Activated naive CD4-positive, alpha-beta T cell treated with anti-CD3 and anti-CD28 coated beads, Interleukin-2, amount 10 ng/mL, durations not matched to agents 7 days and 5 days (primary cell): ENCODE measurements at places on chromosomes 1 and 21.

DNA sequence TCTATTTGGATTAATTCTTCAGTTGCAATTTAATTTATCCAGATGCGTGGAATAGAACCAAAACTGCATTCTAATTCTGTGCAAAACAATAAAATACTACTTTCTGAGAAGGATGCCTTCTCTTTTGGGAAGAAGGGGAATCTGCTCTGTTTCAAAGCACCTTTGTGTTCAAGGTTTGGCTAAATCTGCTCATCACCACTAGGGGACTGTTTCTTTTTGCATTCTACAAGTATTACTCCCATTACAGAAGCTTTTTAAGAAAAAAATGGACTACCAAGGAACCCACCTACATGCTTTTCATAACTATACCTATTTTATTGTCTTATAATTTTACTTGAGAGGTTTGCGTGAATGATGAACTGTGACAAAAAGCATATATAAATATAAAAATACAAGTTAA, 18.2 kb downstream of the MRPS6 start:
- DNase-seq, result no peak

GRCh38 chr1:53419034-53419433, 40.2 kb upstream of the DMRTB1 start:
- no peak for DNase-seq

DNA sequence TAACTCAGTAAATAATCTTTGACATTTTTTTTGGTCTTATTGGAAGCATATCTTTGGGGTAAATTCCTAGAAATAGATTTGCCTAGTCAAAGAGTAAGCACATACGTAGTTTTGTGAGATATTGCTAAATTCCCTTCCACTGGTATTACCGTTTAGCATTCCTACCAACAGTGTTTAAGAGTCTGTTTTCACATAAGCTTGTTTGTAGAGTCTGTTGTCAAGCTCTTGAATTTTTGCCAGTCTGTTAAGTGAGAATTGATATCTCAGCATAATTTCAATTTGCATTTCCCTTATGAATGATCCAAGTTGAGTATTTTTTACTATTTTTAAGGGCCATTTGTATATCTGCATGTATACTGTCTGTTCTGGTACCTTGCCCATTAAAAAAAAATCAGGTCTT, 37.0 kb upstream of the MPC2 start:
- no peak for DNase-seq

- no peak for DNase-seq
These were observed 1.9 kb upstream of the TUT4 start for GRCh38 chr1:52554756-52555155.

DNA sequence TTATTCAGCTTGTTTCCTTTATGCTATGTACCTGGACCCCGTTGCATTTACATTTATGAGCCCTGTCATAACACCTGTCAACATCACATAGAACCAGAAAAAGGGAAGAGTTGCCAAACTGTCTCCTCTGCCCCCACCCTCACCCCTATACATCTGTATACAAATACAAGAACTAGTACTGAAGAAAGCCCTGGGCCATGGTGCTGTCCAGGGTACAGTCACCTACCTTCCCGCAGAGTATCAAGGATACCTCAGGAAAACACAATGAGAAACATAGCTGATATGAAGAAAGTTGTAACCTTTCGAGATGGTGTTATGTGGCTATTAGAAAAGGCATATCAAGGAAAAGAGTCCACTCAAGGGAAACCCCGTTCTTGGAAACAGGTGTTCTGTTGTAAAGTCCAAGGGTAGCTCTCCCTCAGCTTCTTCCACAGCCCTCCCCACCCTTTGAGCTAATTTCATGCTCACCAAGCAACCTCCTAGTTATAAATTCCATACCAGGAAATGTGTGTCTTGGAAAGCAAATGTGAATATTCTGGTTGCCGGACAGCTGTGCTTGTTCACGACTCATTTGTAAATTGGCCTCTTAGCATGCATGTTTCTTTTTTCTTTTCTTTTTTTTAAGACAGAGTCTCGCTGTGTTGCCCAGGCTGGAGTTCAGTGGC, 16.7 kb upstream of the AVPR1B start:
- no peak for DNase-seq

- no peak for DNase-seq
These were observed 18.7 kb downstream of the MTF1 start for GRCh38 chr1:37840711-37841110.

- DNase-seq, result no peak
These were observed 838.2 kb upstream of the RGS18 start for GRCh38 chr1:191320062-191320461.

DNA sequence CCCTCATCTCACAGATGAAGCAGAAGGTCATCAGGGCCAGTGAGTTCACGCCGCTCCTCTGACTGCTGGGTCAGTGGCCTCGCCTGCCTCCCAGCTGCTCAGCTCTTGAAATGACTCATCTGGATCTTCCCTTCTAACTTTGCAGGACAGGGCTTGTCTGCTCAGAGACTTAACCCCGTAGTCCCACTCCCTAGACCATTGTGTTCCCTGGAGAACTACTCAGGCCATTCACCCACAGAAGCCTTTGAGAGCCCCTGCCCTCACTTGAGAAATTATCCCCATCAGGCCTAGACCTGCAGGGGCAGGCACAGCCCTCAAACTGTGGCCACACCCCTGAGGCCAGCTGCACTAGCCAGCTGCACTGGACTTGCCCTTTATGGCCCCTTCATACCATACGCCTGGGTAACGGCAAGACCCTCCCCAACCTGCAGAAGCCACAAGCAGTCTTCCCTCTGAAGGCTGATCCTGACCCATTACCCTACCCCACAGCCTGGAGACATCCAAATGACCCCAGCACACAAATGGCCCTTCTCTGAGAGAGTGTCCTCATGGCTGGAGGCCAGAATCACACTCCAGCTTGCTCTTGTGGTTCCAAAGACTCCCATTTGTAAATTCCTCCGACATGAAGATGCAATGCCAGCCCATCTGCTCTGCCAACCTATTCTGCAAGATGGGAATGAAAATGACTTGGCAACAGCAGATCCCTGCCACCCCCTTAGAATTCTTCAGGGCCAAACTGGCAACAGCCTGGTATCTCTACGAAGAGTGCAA, 33.2 kb downstream of the RCSD1 start:
- DNase-seq, result no peak

DNA sequence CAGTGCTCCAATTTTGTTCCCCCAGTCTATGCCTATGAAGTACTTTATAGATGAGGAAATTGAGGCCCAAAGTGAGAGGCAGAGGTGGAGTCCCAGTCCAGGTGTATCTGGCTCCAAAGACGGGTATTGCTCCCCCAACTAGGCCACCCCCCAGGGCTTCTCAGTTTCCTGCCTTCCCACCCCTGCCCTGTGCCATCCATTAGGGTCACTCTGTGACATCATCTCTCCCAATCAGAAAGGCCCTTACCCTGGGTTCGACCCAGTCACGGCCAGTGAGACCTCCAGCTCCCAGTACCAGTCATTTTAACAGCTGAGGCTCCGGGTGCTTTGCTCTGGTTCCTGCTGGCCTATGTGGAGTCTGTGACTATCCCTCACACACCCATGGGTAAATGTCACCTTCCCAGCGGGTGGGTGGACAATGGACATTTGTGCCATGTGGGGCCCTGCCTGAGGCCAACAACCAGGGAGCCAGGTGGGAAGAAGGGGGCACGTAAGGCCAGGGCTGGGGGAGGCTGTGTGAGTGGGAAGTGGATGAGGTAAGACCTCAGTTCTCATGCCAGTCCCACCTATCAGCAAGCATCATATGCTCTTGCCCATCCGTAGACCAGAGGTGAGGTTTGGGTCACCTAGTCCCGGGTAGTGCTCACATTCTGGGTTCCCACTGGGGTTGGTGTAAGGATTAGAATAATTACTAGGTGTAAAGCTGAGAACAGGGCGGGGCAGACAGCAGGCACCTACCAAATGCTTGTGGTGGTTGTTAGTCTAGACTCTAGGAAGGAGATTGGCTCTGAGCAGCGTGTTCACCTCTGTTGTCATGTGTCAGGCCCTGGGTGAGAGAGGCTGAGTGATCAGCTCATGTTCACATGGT, 685.9 kb downstream of the MATN1 start:
- no peak for DNase-seq

- DNase-seq, result peak; percentile 66
These were observed at the start of gene TRIM17 for GRCh38 chr1:228416217-228416933. Gene TRIM17 (minus strand): TSS chr1:228416861. CDS start chr1:228415072, 1,789 bp downstream.

DNA sequence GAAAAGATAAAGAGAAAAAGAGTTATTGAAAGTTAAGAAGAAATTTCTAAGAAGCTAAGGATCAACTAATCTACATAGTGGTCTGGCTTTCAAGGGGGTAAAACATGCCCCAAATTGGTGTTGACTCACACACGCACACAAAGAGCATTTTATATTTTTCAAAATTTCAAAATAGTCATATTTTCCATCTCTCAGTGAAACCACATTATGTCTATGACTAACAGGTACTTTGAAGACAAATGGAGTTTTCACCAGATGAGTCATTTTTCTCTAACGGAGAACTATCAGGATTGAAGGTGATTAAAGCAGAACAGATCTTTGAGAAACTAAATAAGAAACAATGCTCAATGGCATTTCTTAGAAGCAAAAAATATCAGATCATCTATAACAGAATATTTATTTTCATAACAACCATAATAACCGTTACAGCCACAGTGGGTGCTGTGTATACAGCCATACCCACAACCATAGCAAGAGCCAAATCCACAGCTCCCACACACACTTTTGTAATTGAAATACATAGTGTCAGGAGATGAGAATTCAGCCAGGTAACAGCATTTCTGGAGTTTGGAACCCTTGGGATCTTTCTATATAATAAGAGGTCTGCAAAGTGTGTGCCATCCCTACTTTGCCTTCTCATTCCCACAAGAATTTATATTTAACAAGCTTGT, at the start of gene KRTAP21-3:
Gene KRTAP21-3, minus strand, starts transcription at position 539 of the 671 bp plus-strand sequence. Its CDS starts 18 bp downstream, at position 521.
- DNase-seq, result no peak

- no peak for DNase-seq
These were observed 122.0 kb upstream of the B3GALT2 start for GRCh38 chr1:193308438-193308837.

GRCh38 chr21:45741691-45742090, 98.2 kb downstream of the PCBP3 start:
- no peak for DNase-seq

DNA sequence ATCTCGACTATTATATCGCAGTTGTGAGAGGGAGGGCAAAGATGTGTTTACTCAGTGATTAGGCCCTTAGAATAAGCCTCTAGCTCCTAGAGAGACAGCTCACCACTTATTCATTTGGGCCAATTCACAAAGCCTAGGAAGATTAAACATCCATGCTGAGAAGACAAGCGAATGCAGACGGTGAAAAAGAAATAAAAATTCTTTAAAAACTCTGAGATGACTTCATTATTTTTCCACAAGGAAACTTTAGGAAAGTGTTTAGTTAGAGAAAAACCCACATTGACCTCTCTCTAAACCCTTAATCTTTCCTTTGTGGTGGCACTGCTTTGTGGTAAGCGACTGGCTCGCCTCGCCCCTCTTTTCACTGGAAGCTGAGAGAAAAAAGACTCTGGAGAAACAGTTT, 146.8 kb upstream of the DMRTA2 start:
- DNase-seq, result no peak

DNA sequence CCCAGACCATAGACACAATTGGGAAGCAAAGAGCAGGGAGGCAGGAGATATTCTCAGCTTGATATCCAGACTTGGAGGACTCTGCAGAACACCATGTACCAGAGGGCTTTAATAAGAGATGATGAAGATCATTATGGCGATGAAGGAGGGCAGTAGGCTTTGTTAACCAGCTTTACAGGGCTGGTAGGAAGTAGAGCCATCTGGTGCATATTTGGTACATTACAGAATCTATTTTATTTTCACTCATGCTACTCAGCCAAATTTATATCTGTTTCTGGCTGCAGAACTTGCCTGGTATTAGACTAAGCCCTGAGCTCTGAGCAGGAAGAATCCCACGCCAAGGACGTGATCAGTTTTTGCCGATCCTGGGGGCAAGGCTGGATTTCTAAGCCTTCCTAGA, 61.8 kb upstream of the SYT6 start:
- no peak for DNase-seq

DNA sequence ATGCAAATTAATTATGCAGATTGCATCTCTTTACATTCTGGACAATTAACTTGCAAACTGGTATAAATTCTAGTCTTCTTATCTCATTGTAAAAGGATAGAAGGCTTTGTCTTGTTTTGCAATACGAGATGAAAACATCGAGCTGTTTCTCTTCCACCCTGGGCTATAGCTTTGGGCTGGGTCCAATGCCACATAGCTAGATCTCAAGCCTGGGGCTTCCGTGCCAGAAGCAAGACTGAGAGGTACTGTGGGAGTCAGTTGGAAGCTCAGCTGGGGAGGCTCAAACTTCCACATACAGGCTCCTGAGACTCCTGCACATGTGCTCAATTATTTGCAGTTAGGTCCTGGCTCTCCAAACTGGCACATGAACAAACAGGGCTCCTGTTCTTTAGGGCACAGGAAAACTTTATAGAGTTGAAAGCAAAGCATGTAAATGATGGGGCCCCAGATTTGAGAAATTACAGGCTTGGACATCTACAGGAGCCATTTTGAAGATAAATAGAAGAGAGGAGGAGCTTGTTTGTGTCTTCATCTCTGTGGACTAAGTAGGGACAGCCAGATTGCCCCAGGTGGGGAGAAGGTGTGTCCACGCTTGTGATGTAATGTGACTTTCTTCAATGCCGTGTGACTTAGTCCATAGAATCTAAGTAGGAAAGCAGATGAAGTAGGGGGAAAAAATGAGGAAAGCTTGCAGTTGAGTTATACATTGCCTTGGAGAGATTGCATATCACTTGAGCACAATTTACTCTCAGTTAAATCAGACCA, 65.9 kb upstream of the SIPA1L2 start:
- DNase-seq, result no peak

GRCh38 chr21:34813266-34813894, 144.6 kb downstream of the CLIC6 start:
- DNase-seq, result no peak

DNA sequence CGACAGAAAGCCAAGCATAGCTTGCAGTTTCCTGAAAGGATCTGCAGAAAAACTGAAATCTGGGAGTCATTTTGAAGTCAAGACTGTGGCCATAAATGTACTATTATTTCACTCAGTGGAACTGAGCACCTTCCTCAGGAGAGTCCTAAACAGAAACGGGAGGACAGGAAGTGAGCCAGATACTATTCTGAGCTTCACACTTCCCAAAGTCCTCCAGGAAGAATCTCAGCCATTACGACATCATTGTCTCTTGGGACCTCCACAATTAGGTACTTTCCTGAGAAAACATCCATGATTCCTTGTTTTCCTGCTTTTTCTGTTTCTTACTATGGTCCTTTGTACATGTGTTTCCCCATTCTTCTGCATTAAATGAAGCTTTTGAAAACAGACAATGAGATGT, 299.2 kb upstream of the USP25 start:
- no peak for DNase-seq

GRCh38 chr1:154998201-154998780, 4.3 kb upstream of the ZBTB7B start:
- no peak for DNase-seq

- DNase-seq, result no peak
These were observed 133.4 kb upstream of the FGGY start for GRCh38 chr1:59163268-59164092.

DNA sequence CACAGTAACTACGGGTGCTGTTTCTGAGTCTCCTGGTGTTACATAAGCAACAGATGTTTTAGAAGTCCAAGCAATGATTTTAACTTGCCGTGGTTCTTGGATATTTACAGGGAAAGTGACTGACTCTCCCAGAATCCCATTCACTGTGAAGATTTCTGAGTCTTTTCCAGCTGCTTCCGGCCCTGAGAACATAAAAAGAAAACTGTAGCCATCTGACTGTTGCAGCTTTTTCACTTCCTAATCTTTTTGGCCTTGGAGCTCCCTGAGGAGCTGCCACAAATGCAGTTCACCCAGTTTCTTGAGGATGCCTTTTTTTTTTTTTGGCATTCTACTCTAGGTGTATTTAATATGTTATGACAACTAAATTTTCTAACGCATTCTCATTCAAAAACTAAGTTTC, 13.7 kb downstream of the CD84 start:
- no peak for DNase-seq
